Colonic mucosa (tissue), 4 donors: ENCODE measurements at places on chromosomes 3 and 15.

DNA sequence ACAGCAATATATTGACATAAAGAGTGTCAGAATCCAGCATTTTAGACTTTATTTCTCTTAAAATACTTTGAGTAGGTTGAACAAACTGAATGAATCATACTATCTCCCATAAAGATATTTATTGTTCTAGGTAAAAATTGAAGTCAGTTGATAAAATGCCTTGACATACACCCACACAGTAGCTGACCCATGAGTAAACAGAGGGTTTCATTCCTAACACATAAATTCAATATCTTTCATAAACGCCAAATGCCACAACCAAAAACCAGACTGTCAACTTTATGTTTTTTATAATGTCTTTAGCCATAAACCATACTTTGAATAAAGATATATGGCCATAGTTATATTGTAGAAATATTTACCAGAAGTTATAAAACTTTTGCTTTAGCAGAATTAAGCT lies 742.4 kb downstream of the NAALADL2 start:
- DNase-seq = no peak

GRCh38 chr3:195268576-195269309 lies 2.2 kb downstream of the XXYLT1 start:
- DNase-seq = no peak

GRCh38 chr15:55224892-55225291 lies 28.2 kb upstream of the RSL24D1 start:
- no peak for DNase-seq

DNA sequence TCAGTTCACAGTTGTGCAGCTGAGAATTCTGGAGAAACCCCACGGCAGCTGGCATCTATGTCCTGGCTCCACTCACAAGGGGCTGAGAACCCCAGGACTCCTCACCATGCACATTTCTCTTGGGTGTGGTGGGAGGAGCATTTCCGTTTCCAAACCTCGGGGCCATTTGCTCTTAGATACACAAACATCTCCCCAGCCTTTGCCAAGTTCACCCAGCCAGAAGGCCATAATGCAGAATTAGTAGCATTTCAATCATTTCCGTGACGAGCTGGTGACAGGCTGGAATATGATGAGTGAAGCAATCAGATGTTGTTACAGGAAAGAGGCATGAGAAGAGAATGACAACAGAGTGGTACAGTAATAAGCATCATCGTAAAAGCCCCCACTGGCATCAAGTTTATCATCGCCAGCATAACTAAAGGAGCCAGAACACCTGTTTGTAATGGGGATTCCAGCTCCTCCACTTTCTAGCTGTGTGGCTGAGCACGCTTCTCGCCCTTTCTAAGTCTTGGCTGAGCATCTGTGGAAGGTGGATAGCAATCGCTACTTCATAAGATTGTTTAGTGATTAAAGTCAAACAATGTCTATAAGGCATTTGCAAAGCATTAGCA lies 82.0 kb downstream of the LIPC start:
- DNase-seq = no peak

GRCh38 chr3:196222876-196223595 lies 6.7 kb downstream of the SLC51A start:
- DNase-seq = no peak

DNA sequence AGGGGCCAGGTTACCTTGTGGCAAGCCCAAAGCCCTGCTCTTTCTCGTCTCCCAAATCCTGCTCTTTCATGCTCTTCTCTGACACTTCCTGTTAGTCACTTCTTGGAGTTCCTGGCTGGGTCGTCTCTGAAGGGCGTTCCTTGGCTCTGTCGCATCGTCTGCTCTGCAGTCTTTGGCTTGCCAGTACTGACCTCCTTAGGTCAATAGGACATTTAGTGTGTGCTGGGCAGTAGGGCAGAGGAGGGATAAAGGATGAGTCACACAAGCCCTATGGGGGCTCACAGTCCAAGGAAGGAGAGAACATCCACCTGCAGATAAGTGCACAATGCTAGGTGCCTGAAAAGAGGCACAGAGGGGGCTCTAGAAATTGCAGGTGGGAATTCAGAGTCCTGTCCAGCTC lies 87.5 kb downstream of the FAM43A start:
- DNase-seq = peak; percentile 49

- no peak for DNase-seq
Measured at GRCh38 chr3:184171562-184171961, 3.1 kb upstream of the AP2M1 start.

GRCh38 chr3:140391061-140391460 lies 286.8 kb upstream of the TRIM42 start:
- DNase-seq = no peak

DNA sequence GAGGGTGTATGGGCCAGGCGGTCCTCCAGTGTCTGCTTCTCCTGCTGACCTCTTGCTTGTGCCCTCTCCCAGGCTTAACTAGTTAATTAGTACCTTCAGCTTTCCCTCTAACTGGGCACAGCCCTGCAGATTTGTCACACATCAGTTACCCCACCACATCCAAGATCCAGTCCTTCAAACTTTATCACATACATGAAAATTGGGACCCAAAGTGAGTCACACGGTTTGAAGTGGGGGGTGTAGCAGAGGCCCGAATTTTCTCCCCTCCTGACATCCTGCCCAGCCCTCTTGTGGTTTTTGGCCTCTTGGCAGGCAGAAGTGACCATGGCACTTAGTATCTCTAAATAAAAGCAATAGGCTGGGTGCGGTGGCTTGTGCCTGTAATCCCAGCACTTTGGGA lies 3.9 kb downstream of the MAPKAPK3 start:
- DNase-seq = no peak

DNA sequence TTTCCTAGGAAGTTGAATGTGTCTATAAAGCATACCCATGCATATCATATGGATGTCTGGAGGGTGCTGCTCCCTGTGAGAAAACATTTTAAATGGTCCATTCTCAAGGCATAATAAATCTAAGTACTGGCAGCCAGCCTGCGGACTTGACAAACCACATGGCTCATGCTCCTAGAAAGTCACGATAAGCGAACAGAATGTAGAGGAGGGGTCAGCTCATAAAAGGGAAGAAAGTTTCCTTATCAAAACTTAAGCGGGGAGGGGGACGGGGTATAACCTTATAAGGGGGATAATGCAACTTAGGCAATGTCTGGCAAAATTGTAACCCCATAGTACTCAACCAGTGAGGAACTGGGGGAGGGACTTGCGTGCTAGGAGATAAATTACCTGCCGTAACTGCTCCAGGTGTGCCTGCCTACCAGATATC lies 159.8 kb upstream of the LMCD1 start:
- no peak for DNase-seq

DNA sequence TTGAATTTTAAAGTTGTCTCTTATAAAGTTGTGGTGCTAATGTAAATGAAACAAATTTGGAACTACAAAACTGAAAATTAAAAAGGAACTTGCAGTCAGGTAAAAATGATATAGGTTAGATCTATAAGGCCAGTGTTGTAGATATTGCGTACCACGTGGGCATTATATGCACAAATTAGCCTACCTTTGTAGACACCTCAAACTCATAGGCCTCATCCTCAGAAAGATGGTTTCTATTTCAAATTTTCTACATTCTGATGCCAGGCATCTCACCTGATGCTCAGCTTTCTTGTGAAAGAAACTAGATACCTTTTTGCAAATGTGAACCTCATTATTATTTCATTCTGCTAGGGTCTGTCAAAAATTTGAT lies 25.6 kb downstream of the TMEM207 start:
- DNase-seq = no peak

DNA sequence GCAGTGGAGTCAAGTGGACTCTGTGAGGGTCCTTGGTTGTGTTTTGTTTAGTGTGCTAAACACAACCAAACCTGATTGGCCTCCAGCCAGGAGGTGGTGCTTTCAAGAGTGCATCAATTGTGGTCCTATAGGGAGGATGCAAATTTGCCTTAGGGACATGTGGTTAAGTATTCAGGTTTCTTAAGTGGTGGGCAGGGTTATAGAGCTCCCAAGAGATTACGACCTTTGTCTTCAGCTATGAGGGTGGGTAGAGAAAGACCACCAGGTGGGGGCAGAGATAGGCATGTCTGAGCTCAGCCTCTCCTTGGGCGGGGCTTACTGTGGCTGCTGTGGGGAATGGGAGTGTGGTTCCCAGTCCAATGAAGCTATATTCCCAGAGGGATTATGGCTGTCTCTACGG lies 186.6 kb downstream of the SQOR start:
- DNase-seq = no peak

DNA sequence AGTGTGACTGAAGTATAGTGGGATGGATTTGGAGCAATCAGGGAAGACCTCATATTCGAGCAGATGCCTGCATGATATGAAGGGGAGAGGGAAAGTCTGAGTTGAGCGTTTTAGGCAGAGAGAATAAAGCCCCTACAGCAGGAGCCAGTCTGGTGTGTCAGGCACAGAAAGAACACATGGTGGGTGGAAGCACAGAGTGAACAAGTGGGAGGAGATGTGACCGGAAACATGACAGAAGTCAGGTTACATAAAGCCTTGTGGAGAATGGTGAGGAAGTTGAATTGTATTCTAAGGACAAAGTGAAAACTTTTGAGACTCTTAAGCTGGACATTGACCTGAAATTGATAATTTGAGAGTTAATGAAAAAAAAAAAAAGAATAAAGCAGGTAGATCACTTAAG lies 541.0 kb downstream of the PLOD2 start:
- no peak for DNase-seq

- DNase-seq = peak; percentile 41
Measured at GRCh38 chr3:180870008-180870699, 42.3 kb upstream of the FXR1 start.

DNA sequence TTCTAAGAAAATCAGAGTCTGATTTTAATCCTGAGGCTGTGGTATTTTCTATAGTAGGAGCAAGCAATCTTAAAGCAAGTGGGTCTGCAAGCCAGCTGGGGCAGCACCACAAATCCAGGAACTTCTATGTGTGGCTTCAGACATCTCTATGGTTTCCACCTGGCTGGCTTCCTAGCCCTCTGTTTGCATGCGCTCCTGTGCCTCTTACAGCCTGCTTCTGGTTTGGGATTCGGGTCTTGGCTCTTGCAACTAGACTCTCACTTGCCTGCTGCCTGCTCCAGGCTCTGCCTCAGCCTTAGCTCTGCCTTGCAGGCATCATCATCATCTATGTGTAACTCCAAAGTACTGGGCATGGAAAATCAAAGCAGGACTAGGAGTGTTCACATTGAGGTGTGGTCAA lies 43.4 kb downstream of the MINDY4B start:
- DNase-seq = no peak

- no peak for DNase-seq
Measured at GRCh38 chr3:172285844-172286243, 162.4 kb downstream of the GHSR start.

GRCh38 chr3:42195879-42196330 lies 70.1 kb downstream of the CCK start:
- DNase-seq = no peak

DNA sequence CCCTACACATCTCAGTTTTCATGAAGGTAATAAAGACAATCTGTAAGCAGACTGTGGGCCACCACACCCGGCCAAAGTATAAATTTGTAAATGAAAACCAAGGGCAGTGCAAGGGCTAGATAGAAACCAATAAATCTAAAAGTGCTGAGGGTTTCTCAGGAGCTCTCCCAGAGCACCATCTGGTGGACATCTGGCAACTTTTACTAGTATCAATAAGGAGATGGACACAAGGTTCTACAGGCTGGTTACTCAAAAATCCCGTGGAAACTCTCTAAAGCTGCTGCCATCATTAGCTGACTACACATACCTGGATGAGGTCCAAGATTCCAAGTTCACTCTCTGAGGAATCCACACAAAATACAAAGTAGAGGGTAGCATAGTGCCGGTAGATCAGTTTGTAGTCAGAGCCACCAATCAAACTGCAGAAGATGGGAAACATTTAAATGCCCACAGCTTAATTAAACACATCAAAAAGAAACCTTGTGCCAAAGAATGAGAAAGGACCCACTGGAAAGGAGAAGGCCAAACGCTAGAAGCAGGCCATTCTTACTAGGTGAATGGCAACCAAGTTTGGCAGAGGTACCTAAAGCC lies 5.5 kb downstream of the AP3S2 start:
- peak; percentile 60 for DNase-seq

GRCh38 chr3:126836220-126836860 lies 132.3 kb downstream of the CHCHD6 start:
- DNase-seq = no peak

DNA sequence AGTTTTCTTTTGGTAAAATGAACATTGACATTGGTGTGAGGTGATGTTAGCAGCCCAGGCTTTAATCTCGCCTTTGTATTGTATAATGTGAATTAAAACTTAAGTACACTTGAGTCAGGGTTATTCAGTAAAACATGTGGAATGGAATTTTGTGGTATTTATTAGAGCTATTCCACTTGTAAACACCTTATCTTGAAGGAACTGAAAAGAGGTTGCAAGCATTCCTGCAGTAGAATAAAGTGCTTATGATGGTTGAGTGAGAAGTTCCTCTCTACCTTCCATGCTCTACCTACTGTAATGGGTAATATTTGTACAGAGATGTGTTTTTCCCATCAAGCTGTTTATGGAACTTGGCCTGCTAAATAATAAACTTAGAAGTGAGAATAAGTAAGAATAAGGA lies 36.1 kb downstream of the HMG20A start:
- no peak for DNase-seq

GRCh38 chr15:34942363-34942762 lies 27.2 kb downstream of the AQR start:
- DNase-seq = no peak

DNA sequence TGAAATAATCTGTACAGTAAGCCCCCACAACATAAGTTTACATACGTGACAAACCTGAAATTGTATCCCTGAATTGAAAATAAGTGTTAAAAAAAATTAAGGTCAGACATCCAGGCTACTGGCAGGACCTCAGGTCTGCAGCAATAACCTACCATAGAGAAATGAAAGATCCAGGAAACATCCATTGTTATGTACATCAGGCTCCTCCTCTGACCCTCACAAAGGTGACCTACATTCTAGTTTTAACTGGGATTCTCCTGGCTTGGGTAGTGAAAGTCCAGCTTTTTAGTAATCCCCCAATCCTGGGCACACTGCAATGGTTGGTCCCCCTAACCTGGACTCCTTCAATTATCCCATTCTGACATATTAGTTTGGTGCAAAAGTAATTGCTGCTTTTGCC lies 749.6 kb upstream of the LMCD1 start:
- DNase-seq = no peak

DNA sequence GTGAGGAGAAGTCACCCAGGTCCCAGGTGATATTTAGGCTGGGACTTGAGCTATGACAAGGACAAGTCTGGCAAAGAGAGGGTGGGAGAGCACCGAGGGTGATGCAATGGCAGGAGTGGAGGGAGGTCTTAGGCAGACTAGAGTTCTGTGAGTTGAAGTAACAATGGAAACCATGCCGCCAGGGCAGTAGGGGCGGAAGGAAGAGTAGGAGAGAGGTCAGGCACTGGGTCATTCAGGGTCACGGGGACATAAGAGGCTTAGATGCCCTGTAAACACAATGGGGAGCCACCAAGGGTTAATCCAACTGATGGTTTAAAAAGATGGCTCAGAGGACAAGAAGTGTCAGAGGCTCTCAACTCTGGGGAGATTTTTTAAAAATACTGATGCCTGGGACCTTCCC lies 199.7 kb upstream of the LRTM1 start:
- DNase-seq = no peak

GRCh38 chr3:28575100-28575745 lies 226.6 kb upstream of the AZI2 start:
- DNase-seq = no peak

GRCh38 chr3:86634361-86634760 lies 356.6 kb downstream of the VGLL3 start:
- DNase-seq = no peak
